Activated CD4-positive, alpha-beta memory T cell treated with anti-CD3 and anti-CD28 coated beads for 36 hours (primary cell): ENCODE measurements at places on chromosomes 6 and 20. TPM values are rescaled to one million over a fixed set of nuclear protein-coding genes. Genes with fewer than 3 reads are reported as not detected.

The DAAM2 gene
- total RNA-seq: not detected

DNA sequence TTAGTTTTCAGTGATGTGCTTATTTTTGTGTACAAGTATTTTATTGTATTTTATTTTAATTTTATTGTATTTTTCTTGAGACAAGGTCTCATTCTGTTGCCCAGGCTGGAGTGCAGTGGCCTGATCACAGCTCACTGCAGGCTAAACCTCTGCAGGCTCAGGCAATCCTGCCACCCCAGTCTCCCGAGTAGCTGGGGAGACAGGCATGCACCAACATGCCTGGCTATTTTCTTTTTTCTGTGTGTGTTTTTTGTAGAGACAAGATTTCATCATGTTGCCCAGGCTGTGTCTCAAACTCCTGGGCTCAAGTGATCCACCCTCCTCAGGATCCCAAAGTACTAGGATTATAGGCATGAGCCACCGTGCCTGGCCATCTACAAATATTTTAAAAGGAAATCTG is 146.3 kb downstream of the MANEA start:
- no peaks in the 10 kb centered on the region for H3K27me3 ChIP-seq
- DNase-seq: no peak

The FOXF2 gene
- not detected for total RNA-seq

The PRL gene
- total RNA-seq: not detected

DNA sequence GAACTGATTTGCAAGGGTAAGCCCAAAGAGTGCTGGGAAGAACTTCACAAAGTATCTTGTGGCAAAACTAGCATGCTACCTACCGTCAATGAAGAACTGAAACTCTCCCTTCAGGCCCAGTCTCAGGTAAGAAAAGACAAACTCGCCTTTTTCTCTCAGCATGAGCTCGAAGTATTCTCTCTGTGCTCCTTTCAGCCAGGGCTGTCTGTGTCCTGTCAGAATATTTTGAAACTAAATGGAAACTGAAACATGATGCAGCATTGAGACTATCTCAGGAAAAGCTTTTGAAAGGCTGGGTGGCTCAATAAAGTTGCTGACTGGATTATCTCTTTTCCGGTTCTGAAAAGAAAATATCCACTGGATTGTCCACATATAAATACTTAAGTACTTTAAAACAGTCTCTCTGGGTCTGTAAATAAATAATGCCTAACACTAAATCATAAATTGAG is 696 bp downstream of the CALHM5 start:
- H3K4me1 ChIP-seq: no peaks in the 10 kb centered on the region
- no peak overlapping the region for H3K27ac ChIP-seq
- H3K27me3 ChIP-seq: peaks cover 2% of the 10 kb centered on the region
- no peaks in the 10 kb centered on the region for H3K36me3 ChIP-seq

GRCh38 chr20:52493171-52493721 is 301.7 kb upstream of the ZFP64 start:
- H3K4me1 ChIP-seq: peaks cover 17% of the 10 kb centered on the region
- H3K4me3 ChIP-seq: no peak overlapping the region
- no peaks in the 10 kb centered on the region for H3K36me3 ChIP-seq
- no peaks in the 10 kb centered on the region for H3K27me3 ChIP-seq

DNA sequence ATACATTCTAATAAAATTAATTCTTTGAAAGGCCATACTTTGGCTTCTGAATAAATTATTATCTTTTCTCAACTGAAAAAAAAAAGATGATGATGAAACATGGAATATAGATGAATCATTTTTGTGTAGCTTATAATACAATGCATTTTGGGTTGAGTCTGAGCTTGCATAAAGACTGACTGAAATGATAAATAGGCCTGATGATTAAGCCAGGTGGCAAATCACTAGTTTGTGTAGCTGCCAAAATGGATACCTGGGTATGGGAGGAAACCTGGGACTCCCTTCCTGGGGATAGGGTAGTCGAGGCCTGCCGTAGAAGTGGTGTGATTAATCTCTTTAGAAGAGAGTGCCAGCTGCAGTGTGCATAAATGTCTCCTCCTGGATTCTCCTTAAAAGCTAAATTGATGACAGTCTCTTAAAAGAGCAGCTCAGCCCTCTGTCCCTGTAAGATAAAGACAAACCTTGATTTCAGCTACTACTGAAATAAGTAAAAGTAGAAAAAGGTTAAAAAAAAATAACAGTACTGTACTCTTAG is 275.1 kb downstream of the GRIK2 start:
- H3K27ac ChIP-seq: no peak overlapping the region
- no peaks in the 10 kb centered on the region for H3K36me3 ChIP-seq
- no peak overlapping the region for H3K4me3 ChIP-seq
- no peaks in the 10 kb centered on the region for H3K4me1 ChIP-seq

- peaks cover 3% of the 10 kb centered on the region for H3K4me1 ChIP-seq
- H3K27ac ChIP-seq: no peak overlapping the region
- H3K36me3 ChIP-seq: peaks cover 1% of the 10 kb centered on the region
- H3K27me3 ChIP-seq: no peaks in the 10 kb centered on the region
These were observed 67.7 kb downstream of the PHACTR2 start for GRCh38 chr6:143745166-143746133.

The RBM39 gene
- total RNA-seq: 243 TPM

GRCh38 chr20:19211661-19212468 is 577 bp upstream of the SLC24A3 start:
- H3K27me3 ChIP-seq: peaks cover 35% of the 10 kb centered on the region
- no peaks in the 10 kb centered on the region for H3K4me1 ChIP-seq
- DNase-seq: no peak

DNA sequence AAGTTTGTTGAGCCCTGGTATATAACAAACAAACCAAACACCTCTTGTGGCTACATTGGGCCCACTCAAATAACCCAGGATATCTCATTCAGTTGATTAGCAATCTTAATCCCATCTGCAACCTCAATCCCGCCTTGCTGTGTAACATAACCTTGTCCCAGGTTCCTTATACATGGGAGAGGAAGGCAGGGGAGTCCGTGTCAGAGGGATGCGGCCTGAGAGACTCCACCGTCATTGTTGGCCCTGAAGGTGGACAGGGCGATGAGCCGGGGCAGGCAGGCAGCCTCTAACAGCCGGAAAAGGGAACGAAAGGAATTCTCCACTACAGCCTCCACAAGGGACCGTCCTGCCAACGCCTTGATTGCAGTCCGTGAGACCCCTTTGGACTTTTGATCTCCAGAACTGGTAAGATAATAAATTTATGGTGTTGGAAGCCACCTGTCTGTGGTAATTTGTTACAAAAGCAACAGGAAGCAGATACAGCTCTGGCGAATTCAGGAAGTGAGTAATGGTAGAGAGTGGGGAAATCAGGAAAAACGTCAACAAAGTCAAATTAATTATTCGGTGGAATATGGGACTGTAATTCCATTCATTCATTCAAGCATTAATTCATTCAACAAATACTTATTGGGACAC is 124.5 kb upstream of the SALL4 start:
- DNase-seq: no peak
- H3K36me3 ChIP-seq: no peaks in the 10 kb centered on the region
- H3K27ac ChIP-seq: no peak overlapping the region
- no peaks in the 10 kb centered on the region for H3K4me1 ChIP-seq
- no peak overlapping the region for H3K4me3 ChIP-seq

The MUC21 gene
- total RNA-seq: not detected

GRCh38 chr6:82894653-82895259 is 170.9 kb downstream of the UBE3D start:
- no peaks in the 10 kb centered on the region for H3K4me1 ChIP-seq
- no peaks in the 10 kb centered on the region for H3K27me3 ChIP-seq
- no peak overlapping the region for H3K4me3 ChIP-seq
- peaks cover 17% of the 10 kb centered on the region for H3K36me3 ChIP-seq
